ENCODE measurements at places on chromosomes 5 and 9. TPM values are rescaled to one million over a fixed set of nuclear protein-coding genes. Genes with fewer than 3 reads are reported as not detected.

Gene COL5A1
- total RNA-seq: 135 TPM

Gene ZBTB6
- total RNA-seq: 14.0 TPM

Gene NIPBL
- 11.1 TPM for total RNA-seq

Gene PRUNE2
- total RNA-seq: 2.0 TPM

Gene KDM3B
- total RNA-seq: 34.9 TPM

Gene C5orf63
- 1.7 TPM for total RNA-seq

Gene AGXT2
- total RNA-seq: not detected

Gene BTNL9
- 1.6 TPM for total RNA-seq

Gene IRX4
- total RNA-seq: 10.2 TPM

Gene PTGS1
- total RNA-seq: not detected

Gene SOHLH1
- total RNA-seq: not detected

Gene RECK
- total RNA-seq: 7.6 TPM

Gene DRD1
- 0.06 TPM for total RNA-seq

Gene MYO10
- 42.9 TPM for total RNA-seq

Gene ANP32B
- total RNA-seq: 28.0 TPM

Gene PCDHB10
- total RNA-seq: 0.71 TPM

Gene SGCD
- total RNA-seq: 1.4 TPM

Gene NTRK2
- total RNA-seq: 0.29 TPM

Gene NAIP
- total RNA-seq: 1.9 TPM

Gene KCNN2
- 0.51 TPM for total RNA-seq

Gene SAXO1
- not detected for total RNA-seq

Gene PLAC8L1
- total RNA-seq: 0.83 TPM

Gene MRPL22
- total RNA-seq: 34.3 TPM

Gene NUDT2
- total RNA-seq: 51.9 TPM

Gene TRAF1
- total RNA-seq: 11.6 TPM

Gene OLFML2A
- total RNA-seq: 3.9 TPM

Gene SWI5
- 72.8 TPM for total RNA-seq

Gene SPATA31E1
- total RNA-seq: not detected

Gene PROB1
- total RNA-seq: 0.17 TPM

Gene SPTAN1
- 164 TPM for total RNA-seq

All from Daoy (cell line).